Fibroblast of skin of left biceps (primary cell): ENCODE measurements at places on chromosomes 2 and 18.

- no peak for DNase-seq
These were observed 62.5 kb downstream of the REEP1 start for GRCh38 chr2:86274918-86275275.

DNA sequence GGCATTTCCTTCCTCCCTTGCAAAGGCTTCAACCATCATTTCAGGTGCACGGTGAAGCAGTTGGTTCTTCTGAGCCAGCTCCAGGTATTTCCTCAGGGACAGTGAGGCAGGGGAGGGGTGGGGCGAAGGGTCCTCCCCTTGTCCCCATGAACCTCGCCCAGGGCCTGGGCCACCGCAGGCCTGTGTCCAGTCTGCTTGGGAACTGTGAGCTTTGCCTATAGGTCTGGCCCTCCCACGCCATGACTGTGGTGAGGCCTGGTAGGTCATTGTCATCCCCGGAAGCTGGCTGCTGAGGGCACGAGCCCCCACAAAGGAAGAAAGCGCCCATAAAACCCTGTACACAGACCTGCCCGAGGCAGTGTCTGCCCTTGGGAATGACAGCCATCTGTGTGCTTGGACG is 134.3 kb downstream of the ACKR3 start:
- no peak for DNase-seq

DNA sequence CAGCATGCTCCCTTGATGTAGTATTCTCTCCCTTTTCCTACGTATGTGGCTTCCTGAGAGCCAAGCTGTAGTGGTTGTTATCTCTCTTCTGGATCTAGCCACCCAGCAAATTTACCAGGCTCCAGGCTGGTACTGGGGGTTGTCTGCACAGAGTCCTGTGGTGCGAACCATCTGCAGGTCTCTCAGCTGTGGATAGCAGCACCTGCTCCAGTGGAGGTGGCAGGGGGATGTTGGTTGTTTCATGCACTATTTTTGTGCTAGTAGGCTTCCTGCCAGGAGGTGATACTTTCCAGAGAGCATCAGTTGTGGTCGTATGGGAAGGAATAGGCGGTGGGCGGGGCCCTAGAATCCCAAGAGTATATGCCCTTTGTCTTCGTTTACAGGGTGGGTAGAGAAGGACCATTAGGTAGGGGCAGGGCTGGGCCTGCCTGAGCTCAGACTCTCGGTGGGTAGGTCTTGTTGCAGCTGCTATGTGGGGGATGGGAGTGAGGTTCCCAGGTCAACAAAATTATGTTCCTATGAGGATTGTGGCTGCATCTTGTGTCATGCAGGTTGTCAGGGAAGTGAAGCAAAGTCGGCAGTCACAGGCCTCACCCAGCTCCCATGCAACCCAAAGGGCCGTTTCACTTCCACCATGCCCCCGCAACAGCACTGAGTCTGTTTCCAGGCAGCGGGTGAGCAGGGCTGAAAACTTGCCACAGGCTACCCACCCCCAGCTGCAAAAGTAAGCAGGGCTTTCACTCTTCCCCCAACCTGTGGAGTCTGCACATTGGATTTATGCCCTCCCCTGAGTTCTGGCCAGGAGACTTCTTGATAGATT is 1139.5 kb downstream of the BCL11A start:
- no peak for DNase-seq

DNA sequence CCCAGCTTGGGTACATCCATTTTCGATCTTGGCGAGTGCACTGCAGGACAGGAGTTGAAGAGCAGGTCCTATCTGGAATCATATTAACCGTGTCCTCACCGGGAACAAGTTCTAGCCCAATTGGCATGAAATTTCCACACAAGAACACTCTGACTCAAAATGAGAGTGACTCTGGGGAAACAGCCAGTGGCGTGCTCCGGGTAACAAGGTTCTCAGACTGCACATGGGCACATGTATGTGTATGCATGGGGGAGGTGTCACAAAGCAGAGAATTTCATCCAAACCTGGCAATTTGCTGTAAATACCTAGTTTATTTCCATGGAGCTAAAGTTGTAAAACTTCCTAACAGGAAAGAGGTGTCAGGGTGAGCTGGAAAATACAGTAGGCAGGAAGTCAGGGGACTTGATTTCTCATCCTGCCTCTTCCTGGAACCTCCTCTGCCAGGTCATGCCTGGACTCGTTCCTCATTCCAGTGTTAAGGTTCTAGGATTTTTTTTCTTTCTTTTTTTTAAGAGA is 1.7 kb downstream of the TUBB6 start:
- no peak for DNase-seq

DNA sequence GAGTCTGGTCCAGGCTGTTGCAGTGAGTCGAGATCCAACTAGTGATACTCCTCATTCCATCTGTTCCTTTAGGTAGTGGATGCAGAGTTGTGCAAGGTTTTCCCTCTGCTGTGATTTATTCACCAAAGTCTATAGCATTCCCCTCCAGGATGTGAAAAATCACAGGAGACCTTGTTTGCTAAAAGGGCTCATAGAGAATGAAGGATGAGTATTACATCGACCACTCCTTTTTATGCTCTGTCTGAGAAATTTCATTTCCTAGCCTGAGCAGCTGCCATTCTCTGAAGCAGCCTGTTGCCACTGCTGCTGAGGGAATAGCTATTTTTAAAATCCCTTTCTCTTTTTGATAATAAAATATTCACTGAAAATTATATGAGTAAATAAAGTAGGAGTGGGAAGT is 134.1 kb upstream of the LRRTM1 start:
- no peak for DNase-seq

- no peak for DNase-seq
These were observed 237.5 kb upstream of the CHAC2 start for GRCh38 chr2:53530126-53530525.

DNA sequence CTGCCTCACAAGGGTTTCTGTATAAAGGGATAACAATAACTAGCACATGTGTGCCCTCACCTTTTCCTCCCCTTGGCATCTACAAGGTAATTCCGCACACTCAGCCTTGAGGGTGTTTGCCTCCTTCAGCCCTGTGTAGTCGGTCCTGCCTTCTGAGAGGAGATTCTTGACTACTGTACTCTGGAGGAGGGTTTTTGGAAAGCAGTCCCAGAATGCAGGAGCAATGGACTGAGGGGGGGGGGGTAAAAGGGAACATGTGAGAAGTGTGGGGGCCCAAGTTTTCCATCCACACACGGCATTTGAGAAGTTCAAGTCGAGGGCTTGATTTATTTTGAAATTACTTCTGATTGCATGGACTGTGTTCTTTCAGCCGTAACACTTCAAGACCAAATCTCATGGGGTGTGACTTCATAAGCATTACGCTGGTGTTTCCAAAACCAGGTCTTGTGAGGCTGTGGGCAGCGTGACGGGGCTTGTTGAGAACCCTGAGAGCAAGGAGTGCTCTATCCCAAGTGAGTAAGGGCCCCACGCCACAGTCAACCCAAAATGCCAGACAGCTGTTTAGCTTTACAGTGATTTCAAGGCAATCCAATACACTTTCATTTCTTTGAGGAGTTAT is 198.7 kb upstream of the MEIS1 start:
- DNase-seq, result no peak

GRCh38 chr2:44804406-44805265 is 136.9 kb upstream of the SIX3 start:
- DNase-seq, result no peak

DNA sequence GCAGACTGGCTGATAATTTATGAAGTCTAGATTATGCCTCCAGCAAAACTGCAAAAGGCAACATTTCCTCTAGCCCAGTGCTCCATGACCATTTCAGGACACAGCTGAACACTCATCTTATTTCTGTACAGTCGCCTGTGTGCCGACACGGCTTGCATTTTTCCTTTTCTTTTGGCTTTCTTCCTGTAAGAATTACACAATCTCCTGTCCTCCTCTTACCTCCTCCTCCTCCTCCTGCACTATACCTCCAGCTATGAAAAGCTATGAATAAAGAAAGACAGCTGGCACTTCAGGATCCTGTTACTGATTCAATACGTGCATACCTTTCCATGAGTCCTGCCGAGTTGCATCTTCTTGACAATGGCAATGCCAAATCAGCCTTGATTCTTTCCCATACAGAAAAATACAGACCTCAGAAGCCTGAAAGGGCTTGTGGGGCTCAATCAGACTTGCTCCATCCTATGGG is 32.2 kb upstream of the TRIB2 start:
- peak; percentile 47 for DNase-seq

DNA sequence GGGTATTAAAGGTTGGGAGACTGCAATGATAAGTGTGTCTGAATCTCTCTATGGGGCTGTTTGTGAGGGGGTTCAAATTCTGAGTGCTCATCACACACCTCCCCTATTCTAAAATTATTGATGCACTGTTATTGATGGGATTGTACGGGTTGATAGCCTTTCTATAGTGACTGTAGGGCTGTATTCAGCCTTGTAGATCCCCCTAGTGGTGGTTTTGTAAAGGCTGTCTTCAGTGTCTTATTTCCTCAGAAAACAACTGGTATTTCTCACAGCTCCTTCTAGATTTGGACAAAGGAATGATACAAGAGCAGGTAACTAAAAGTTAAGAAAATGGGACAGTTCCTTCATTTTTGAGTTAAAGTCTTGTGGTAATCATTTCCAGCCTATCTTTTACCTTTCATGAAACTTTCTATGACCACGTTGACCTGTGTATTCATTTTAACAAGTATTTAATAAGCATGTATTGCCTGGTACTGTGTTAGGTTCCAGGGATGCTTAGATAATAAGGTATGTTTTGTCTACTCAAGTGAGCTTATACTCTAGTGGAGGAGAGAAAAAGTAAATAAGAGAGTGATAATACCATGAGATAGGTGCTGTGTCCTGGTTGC is 21.2 kb downstream of the SMAD4 start:
- DNase-seq, result no peak

- no peak for DNase-seq
These were observed 907 bp upstream of the SUCLG1 start for GRCh38 chr2:84459944-84460429.

DNA sequence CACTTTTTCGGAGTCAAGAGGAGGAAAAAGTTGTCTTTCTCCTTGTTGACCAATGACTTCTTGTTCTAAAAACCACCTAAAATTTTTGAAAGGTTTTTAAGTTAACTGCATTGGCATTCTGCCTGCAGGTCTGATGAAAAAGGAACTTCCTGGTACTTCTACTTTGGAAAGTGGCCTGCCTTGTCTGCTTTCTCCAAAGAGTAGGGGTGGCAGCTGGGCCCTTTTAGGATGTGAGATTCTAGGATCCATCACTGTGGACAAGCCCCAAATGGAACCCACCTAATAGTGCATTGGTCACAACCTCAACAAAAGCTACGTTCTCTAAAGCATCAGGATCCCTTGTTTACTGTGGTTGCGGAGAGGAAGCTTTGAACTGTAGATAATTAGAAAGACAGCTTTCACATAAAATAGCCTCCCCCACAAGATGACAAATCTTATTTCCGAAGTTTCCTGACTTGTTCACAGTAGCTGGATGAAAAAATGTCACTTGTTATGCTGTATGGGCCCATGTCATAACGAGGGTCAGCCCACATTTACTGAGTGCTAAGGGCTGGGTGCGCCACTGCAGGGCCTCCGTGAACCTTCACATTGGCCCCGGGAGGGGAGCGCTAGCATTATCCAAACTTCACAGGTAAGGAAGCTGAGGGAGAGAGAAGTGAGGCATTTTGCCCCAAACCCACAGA is 17.4 kb downstream of the ASPRV1 start:
- no peak for DNase-seq

GRCh38 chr2:171985076-171985475 is 14.7 kb upstream of the METAP1D start:
- no peak for DNase-seq

DNA sequence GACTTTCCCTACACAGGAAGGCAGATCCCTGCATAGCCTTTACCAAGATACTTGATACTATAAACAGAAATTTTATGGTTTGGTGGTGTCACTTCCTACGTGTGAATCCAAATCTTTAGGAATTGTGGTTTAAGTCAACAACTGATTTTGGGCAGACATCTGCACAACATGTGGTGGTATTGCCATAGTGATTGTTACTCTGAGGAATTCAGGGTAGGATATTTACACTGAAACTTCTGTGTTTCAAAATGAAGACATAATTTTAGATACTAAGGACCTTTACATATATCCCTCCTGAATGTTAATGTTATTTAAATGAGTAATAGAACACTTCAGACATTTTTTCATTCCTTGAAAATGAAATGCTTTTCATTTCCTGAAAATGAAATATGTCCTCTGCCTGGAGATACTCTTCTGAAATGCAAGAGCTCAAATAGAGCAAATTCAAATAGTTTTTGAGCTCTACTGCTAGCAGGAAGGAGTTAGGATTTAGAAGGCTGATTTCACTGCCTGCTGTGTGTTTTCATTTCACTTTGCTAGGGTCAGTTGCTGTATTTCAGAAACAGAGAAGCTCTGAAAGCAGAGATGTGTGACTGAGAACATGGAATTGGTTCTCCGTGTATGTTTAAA is 77.2 kb downstream of the MDH1 start:
- peak; percentile 93 for DNase-seq
